Substantia nigra (tissue), 51 donors: ENCODE measurements at places on chromosomes 11 and 22.

GRCh38 chr11:59857439-59858434, 8.6 kb downstream of the TCN1 start:
- no peak for DNase-seq

DNA sequence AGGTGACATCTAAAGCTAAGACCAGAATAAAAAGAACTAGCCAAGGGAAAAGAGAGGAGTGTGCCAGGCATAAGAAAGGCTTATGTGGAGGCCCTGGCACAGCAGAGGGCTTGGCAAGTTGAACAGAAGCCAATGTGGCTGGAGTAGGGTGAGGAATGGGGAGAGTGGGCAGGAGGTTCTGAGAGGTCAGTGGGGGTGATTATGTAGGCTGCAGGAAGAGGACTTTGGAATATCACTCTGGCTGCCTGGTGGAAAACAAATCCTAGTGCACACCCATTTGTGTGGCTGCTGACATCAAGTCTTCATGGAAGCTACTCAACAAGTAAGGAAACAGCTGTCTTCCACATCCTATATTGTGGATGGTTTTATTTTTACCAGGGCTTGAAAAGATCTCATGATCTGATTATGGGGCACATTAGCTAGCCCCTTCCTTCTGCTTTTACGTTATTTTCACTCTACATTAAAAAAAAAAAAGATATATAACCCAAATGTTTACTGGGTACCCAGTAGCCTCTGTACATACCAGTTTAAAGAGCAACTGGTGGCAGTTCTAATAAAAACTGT, 3.4 kb downstream of the MRPL16 start:
- DNase-seq: no peak

DNA sequence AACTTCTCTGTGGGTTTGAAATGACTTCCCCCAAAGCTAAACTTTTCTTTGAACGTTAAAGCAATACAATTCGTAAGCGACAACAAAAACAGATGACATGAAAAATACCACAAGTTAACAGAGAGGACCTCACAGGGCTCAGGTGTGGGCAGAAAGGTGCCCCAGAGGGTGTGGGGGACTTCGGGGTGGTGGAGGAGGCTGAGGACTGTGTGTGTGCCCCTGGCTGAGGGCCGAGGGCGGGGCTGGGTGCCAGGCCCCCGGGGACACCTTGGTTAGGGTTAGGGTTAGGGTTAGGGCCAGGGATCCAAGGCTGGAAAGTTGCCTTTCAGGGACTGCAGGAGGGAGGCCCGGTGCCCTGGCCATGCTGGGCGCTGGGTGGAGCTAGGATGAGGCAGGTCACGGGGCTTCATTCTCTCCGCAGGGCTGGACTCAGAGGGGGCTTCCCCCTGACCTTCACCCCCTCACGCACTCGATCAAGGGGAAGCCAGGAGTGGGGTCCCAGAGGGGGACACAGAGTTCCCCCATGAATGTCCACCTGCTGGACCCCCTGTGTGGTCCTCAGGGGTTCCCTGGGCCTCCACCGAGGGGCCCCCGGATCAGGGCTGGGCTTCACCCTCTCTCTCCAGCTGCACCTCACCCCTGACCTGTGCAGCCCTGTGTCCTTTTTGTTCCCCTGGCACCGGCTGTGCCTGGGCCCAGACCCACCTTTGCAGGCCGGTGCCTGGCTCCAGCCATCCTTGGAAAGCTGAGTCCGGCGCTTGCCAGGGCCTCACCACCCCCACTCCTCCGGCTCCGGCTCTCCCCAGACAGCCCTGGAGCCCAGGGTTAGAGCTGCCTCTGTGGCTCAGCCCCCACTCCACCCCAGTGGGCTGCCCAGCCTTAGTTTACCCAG, 7.0 kb downstream of the TNNI2 start:
- no peak for DNase-seq

GRCh38 chr11:132161403-132162078, 791.1 kb downstream of the NTM start:
- DNase-seq: no peak

DNA sequence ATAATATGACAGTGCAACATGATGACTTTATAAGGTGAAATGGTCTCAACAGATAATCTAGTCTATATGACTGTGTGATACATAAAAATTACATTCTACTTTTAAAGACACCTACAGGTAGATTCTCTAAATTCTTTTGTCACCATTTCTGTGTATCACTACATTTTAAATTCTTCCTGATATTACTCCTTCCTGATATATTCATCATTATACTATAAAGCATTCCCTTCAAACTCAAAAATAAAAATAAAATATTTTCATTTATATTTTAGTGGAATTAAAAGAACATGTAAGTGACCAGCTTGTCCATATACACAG, 1062.3 kb downstream of the DLG2 start:
- DNase-seq: no peak

DNA sequence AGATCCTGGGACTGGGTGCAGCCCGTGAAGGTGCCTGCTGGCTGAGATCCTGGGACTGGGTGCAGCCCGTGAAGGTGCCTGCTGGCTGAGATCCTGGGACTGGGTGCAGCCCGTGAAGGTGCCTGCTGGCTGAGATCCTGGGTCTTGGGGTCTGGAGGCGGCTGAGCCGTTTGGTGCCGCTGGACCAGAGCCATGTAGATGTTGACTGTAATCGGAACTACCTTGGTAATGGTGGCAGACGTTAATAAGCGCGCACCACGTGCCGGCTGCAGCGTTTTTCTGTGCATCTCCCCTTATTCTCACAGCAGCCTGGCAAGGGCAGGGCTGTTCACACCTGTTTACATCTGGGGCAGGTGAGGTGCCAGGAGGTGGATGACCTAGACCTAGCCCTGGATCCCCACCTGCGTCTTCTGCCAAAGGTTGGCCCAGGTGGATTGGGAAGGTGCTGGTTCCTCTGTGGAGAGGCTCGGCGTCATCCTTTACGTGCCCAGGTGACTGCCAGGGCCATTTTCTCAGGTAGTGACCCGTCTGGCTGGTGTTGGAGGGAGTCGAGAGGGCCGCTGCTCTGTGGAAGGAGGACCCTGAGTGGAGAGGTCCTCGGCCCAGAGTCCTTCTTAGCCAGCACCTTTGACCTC, 382.5 kb downstream of the TBC1D22A start:
- DNase-seq: no peak

DNA sequence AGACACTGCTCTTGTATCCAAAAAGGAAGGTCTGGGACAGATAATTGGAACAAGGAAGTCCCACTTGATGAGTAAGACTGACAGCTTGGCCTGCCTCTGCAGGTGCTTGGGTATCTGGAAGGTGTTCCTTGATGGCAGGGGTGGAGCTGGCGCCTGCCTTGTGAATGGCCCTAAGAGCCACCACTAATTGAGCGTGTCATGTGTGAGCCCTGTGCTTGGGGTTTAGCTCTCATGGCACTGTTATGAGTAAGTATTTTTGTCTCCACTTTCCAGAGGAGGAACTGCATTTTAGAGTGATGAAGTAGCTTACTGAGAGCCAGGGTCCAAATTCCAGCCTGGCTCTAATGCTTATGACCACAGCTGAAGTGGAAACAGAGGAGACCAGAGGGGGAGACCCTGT, 71.2 kb upstream of the NECTIN1 start:
- DNase-seq: no peak

- DNase-seq: no peak
Measured at GRCh38 chr11:105392556-105392955, 217.3 kb upstream of the GRIA4 start.

GRCh38 chr11:133965031-133965601, 8.3 kb upstream of the IGSF9B start:
- no peak for DNase-seq
